ENCODE measurements at places on chromosomes 1 and 21. TPM values are rescaled to one million over a fixed set of nuclear protein-coding genes. Genes with fewer than 3 reads are reported as not detected.
A peak's percentile ranks its signal among the peaks of the same experiment; 100 is the strongest.

The KIF21B gene
- total RNA-seq = 58.7 TPM

DNA sequence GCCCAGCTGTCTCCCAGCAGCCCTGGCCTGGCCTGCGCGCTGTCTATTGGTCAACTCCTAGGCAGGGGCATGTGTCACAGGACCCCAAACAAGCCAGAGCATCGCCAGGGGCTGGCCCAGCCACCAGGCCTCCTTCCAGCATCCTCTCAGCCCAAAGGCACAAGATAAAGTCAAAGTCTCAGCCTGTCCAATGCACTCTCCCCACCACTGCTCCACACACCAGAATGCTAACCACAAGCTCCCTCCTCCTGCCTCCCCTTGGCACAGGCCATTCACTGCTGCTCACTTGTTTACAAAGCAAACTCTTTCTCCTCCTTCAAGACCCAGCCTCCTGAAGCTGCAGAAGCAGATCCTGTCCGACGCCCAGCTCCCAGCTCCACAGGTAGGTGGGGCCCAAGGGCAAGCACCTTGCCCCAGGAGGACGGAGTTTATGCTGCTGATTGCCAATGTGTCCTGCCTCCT lies 133.4 kb downstream of the DMRTB1 start:
- DNase-seq = no peak

DNA sequence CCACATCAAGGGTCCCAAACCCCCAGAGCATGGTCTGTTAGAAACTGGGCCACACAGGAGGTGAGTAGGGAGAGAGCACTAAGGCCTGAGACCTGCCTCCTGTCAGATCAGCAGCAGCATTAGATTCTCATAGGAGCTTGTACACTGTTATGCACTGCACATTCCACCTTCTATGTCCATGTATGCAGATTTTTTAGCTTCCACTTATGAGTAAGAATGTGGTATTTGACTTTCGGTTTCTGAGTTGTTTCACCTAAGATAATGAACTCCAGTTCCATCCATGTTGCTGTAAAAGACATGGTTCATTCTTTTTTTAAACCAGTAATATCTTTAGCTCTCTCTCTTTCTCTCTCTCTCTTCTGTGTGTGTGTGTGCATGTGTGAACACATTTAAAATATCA lies 663 bp upstream of the GBP6 start:
- DNase-seq = peak; percentile 20

GRCh38 chr1:8517661-8518489 lies 200.0 kb downstream of the SLC45A1 start:
- no peak for DNase-seq

- DNase-seq = peak; percentile 76
Observed at GRCh38 chr1:202625416-202626360, 84.6 kb downstream of the SYT2 start.

GRCh38 chr1:38958967-38959366 lies 17.3 kb upstream of the RHBDL2 start:
- DNase-seq = no peak

DNA sequence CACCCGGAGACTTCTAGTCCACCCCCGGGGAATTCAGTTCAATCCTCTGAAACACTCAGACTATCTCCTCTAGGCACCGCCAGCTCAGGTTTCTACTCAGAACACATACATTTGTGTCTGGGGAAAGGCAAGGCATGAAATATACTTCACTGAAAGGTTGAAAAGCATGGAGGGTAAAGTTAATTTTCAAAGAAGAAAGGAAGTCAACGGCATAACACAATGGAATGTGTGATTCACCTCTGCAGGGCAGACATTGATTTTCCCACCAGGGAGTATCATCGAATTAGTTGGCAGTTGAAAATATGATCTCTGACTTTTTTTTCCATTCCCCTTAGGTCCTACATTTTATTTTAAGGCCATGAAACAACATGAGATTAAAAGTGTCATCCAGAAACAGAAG lies 669.4 kb downstream of the SMYD3 start:
- DNase-seq = no peak

- DNase-seq = no peak
Observed at GRCh38 chr1:47554901-47555300, 117.1 kb downstream of the FOXD2 start.

The GBP5 gene
- 95.1 TPM for total RNA-seq

The SMG7 gene
- 46.2 TPM for total RNA-seq

The OR2AK2 gene
- not detected for total RNA-seq

The MROH9 gene
- not detected for total RNA-seq

The SGIP1 gene
- 0.05 TPM for total RNA-seq

DNA sequence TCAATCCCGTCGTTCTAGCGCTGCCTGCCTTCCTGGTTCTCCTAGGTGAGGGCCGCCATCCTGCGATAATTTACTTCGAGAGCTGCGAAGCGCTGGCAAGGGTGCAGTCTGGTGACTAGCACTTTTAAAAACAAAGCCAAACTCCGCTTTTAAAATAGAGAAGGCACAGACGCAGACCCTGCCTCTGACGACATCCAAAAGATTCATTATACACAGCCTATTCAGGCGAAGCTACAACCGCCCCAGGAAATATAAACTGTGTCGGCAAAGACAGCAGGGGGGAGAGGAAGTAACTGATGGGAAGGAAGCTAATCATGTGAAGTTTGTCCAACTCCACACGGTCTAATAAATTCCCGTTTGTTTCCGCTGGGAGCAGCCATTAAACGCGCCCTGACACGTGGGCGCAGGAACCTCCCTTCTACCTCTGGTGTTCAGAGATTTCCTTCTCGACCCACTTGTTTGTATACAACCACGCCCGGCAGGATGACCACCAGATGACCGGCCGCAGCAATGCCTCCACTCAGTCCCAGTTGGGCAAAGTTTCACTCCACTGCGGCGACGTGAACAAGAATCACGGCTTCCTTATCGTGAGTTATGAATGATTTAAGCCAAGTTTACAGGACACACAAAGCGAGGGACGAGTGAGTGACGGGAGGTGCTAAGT lies 1.3 kb downstream of the GNG12 start:
- peak; percentile 9 for DNase-seq

GRCh38 chr1:237270353-237270752 lies 228.4 kb downstream of the RYR2 start:
- no peak for DNase-seq

The CFAP45 gene
- 2.1 TPM for total RNA-seq

DNA sequence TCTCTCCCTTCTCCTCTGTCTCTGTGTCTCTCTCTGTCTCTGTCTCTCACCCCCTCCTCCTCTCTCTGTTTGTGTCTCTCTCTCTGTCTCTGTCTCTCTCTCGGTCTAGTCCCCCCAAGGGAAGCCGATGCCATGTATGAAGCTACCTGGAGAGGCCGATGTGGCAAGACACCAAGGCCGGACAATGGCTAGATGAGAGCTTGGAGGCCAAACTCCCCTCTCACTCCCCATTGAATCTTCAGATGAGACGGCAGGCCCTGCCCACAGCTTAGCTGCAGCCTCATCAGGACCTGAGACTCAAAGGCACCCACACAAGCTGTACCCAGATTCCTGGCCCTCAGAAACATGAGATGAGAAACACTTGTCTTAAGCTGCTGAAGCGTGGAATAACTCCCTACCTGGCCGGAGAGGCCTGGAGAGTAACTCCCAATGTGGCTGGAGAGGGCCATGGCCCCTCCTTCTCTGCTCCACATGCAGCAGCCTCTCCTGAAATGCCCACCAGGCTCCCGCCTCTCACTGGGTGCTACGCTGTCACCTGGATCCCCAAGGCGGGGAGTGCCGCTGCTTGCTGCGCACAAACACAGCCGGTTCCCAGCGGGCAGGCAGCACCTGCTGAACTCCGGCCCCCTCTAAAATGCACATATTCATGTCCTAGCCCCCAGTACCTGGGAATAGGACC lies 7.8 kb upstream of the ACTRT2 start:
- DNase-seq = no peak

GRCh38 chr1:192316942-192317450 lies at the start of gene RGS21:
Gene RGS21, plus strand, starts transcription at chr1:192316992. Its CDS starts 26,045 bp downstream, at chr1:192343037.
- DNase-seq = no peak

The GBP7 gene
- total RNA-seq = not detected

All from activated CD4-positive, alpha-beta memory T cell treated with anti-CD3 and anti-CD28 coated beads for 36 hours (primary cell).